Activated T-helper 2 cell treated with anti-CD3 and anti-CD28 coated beads, Interferon-gamma antibody, Interleukin-2, Interleukin-4, amounts not matched to agents 10 μg/mL and 5 μg/mL and 100 μg/mL, durations not matched to agents 14 hours and 24 hours and 36 hours (primary cell): ENCODE measurements at places on chromosomes 2 and 18. TPM values are rescaled to one million over a fixed set of nuclear protein-coding genes. Genes with fewer than 3 reads are reported as not detected.

CCDC138 gene
- 13.6 and 14.1 TPM in 2 replicates for total RNA-seq

DNA sequence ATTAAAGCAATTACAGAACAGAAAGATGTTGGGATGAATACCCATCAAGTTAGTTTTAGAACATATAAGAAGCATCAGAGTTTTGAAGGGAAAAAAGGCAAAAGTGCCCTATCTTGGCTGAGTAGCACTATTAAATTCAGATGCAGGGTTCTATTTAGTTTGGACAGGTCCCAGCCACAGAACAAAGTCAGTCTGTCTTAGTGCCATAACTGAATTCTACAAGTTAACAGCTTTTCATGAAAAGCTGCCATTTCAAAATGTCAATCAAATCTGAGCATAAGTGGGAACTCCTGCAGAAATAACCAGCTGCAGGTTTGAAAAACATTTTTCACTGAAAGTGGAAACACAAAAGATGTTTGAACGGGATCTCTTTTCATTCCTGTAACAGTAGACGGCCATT is 160.4 kb downstream of the SRBD1 start:
- no peaks in the 10 kb centered on the region for H3K27me3 ChIP-seq
- H3K4me3 ChIP-seq: no peak overlapping the region
- peaks cover 2% of the 10 kb centered on the region for H3K4me1 ChIP-seq
- H3K36me3 ChIP-seq: no peaks in the 10 kb centered on the region
- no peak overlapping the region for H3K27ac ChIP-seq
- DNase-seq: no peak

DNA sequence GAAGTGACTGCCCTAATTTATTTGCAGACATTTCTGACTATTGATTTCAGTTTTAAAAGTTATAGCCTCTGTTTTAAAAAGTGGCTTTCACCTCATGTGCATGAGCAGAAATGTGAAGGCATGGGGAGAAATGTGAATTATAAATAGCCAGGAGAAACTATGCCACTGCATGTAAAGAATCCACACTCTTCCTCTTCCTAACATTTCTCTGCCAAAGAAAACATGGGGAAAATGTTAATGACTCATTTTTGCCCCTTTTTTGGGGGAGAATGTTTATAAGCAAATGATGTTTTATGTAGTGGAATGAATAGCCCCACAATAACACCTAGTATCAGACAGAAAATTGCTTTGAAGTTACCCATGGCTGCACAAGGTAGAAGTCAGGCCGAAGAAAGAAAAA is 249.0 kb upstream of the TANK start:
- H3K4me3 ChIP-seq: no peak overlapping the region
- H3K36me3 ChIP-seq: no peaks in the 10 kb centered on the region
- H3K27ac ChIP-seq: no peak overlapping the region
- H3K27me3 ChIP-seq: peaks cover 6% of the 10 kb centered on the region
- no peaks in the 10 kb centered on the region for H3K4me1 ChIP-seq

- H3K27me3 ChIP-seq: peaks cover 6% of the 10 kb centered on the region
- peak overlapping the region; percentile 56 for H3K27ac ChIP-seq
- H3K4me3 ChIP-seq: peak overlapping the region; percentile 36
- DNase-seq: no peak
- H3K4me1 ChIP-seq: peaks cover 21% of the 10 kb centered on the region
Observed at GRCh38 chr18:830315-830901, 18.4 kb upstream of the YES1 start.
